ENCODE measurements at places on chromosomes 6 and 20.
A peak's percentile ranks its signal among the peaks of the same experiment; 100 is the strongest.

DNA sequence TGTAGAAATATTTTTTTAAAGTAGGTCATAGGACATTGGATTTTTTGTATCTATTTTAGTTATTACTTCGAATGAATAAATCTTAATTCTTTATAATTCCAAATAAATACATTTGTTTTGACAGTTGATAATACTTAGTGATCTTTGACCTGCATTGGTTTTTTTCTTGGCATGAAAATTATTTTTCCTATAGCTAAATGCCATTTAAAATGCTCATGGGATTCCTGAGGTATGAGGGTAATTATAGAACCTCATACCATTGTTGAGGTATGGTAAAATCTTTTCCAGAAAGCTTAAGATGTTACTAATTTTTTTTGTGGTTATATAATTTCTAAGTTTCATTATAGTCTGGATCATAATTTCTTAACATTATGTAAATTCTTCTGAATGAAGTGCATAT lies 8.3 kb downstream of the PM20D2 start:
- H3K36me3 ChIP-seq = peaks cover 87% of the 10 kb centered on the region
- H3K27me3 ChIP-seq = no peaks in the 10 kb centered on the region
- no peak for DNase-seq
- H3K4me3 ChIP-seq = no peak overlapping the region
- H3K4me1 ChIP-seq = no peaks in the 10 kb centered on the region

GRCh38 chr20:34511891-34512265 lies 4.3 kb upstream of the DYNLRB1 start:
- H3K4me3 ChIP-seq = no peak overlapping the region
- peaks cover 47% of the 10 kb centered on the region for H3K36me3 ChIP-seq
- H3K27me3 ChIP-seq = no peaks in the 10 kb centered on the region
- no peak overlapping the region for H3K27ac ChIP-seq

DNA sequence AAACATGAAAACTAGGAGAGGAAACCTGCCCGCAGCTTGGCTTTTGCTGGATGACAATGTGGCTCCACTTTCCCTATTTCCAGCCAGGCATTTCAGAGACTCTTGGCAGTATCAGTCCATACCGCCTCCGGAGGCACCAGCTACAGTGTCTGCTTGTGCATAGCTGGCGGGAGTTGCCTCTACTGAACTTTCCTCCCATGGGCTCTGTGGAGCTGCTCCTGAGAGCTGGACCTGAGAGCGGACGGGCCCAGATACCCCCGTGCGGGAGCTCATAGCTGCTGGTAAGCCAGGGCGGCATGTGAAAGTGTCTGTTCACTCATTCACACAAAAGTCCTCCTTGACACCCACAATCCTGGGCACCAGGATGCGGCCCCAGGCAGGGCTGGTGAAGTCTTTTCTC lies 130.3 kb upstream of the PMEPA1 start:
- no peak for DNase-seq
- no peak overlapping the region for H3K4me3 ChIP-seq
- H3K27me3 ChIP-seq = no peaks in the 10 kb centered on the region
- H3K27ac ChIP-seq = no peak overlapping the region

GRCh38 chr6:146420255-146420654 lies 123.4 kb upstream of the RAB32 start:
- DNase-seq = no peak
- H3K4me3 ChIP-seq = no peak overlapping the region
- H3K27ac ChIP-seq = no peak overlapping the region
- no peaks in the 10 kb centered on the region for H3K27me3 ChIP-seq
- no peaks in the 10 kb centered on the region for H3K4me1 ChIP-seq
- no peaks in the 10 kb centered on the region for H3K36me3 ChIP-seq

DNA sequence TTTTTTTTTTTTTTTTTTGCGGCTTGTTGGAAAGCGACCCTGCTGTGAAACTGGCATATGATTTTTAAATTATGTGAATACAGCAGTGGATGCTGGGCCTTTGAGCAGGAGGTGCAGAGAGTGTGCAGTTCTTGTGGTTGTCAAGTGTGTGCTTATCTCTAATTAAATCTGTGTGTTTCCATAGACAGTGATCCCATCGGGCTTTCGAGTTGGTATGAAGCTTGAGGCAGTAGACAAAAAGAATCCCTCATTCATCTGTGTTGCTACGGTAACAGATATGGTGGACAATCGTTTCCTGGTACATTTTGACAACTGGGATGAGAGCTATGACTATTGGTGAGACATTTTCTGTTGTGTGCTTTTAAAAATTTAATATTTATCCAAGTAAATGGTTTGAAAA lies 52.4 kb downstream of the L3MBTL3 start:
- no peak for DNase-seq
- H3K27ac ChIP-seq = no peak overlapping the region
- H3K36me3 ChIP-seq = peaks cover 28% of the 10 kb centered on the region

GRCh38 chr20:63023071-63023935 lies 16.5 kb upstream of the BHLHE23 start:
- no peak overlapping the region for H3K27ac ChIP-seq
- no peak overlapping the region for H3K4me3 ChIP-seq
- peak; percentile 82 for DNase-seq
- H3K27me3 ChIP-seq = peaks cover 95% of the 10 kb centered on the region
- no peaks in the 10 kb centered on the region for H3K36me3 ChIP-seq

GRCh38 chr20:20368418-20369249 lies 730 bp downstream of the INSM1 start:
- H3K4me3 ChIP-seq = no peak overlapping the region
- DNase-seq = no peak
- H3K4me1 ChIP-seq = no peaks in the 10 kb centered on the region
- H3K27ac ChIP-seq = no peak overlapping the region
- H3K27me3 ChIP-seq = peaks cover 87% of the 10 kb centered on the region

GRCh38 chr6:72533606-72534005 lies 88.3 kb upstream of the KCNQ5 start:
- no peaks in the 10 kb centered on the region for H3K27me3 ChIP-seq
- DNase-seq = no peak
- no peak overlapping the region for H3K27ac ChIP-seq
- no peaks in the 10 kb centered on the region for H3K36me3 ChIP-seq
- H3K4me1 ChIP-seq = peaks cover 13% of the 10 kb centered on the region
- H3K4me3 ChIP-seq = no peak overlapping the region

DNA sequence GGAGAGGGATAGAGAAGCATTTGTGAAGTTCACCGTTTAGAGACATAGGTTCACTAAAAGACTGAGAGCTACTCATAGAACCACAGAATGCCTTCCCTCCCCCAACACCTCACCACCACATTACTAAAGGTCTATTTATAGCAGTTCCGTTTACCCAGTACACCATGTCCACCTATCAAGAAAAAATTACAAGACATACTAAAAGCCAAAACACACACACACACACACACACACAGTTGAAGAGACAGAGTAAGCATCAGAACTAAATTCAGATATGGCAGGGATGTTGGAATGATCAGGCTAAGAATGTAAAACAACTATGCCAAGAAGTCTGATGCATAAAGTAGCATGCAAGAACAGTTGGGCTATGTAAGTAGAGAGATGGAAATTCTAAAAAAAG lies 52.3 kb downstream of the SLC22A3 start:
- no peak overlapping the region for H3K27ac ChIP-seq
- no peaks in the 10 kb centered on the region for H3K36me3 ChIP-seq
- H3K27me3 ChIP-seq = no peaks in the 10 kb centered on the region
- peaks cover 9% of the 10 kb centered on the region for H3K4me1 ChIP-seq

DNA sequence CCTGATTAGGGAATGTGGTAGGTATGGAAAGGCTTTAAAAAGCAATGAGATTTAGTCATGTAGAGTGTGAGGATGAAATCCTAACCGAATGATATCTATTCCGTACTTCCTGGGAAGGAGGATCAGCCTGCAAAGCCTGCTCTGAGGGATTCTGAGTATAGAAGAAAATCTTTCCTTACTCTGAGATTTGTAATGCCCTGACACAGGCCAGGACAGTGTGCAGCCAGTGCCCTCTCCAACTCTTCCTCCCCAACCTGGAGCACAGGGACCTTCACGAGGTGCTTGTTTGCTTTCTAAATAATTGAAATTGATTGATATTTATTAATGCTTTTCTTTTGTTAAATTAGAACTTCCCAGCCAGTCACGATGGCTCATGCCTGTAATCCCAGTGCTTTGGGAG lies 131.6 kb downstream of the ADGRG6 start:
- no peak overlapping the region for H3K4me3 ChIP-seq
- no peak for DNase-seq
- no peaks in the 10 kb centered on the region for H3K27me3 ChIP-seq
- no peak overlapping the region for H3K27ac ChIP-seq
- H3K36me3 ChIP-seq = peaks cover 37% of the 10 kb centered on the region

GRCh38 chr6:157542414-157543160 lies 161.6 kb downstream of the ZDHHC14 start:
- H3K27me3 ChIP-seq = no peaks in the 10 kb centered on the region
- no peak overlapping the region for H3K27ac ChIP-seq
- no peak overlapping the region for H3K4me3 ChIP-seq

DNA sequence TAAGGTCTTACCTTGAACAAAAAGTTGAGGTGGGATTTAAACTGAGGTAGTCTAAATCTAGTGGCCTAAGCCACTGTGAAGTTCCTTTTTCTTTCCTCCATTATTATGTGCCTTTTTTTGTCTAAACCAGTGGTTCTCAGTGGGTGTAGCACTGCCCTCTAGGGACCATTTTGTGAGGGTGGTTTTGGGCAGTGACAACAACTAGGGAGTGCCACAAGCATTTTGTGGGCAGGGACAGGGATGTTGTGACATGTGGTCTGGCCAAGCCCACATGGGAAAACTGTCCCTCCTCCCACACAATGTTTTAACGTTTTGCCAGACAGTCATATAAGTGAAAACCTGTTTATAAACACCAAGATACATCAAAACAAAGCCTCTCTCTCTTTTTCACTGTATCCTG lies 899.4 kb upstream of the FLRT3 start:
- no peak for DNase-seq
- no peaks in the 10 kb centered on the region for H3K27me3 ChIP-seq
- no peaks in the 10 kb centered on the region for H3K36me3 ChIP-seq
- no peak overlapping the region for H3K4me3 ChIP-seq

GRCh38 chr6:15336900-15337560 lies 91.2 kb downstream of the JARID2 start:
- no peak overlapping the region for H3K4me3 ChIP-seq
- H3K36me3 ChIP-seq = no peaks in the 10 kb centered on the region
- no peak overlapping the region for H3K27ac ChIP-seq
- DNase-seq = no peak

DNA sequence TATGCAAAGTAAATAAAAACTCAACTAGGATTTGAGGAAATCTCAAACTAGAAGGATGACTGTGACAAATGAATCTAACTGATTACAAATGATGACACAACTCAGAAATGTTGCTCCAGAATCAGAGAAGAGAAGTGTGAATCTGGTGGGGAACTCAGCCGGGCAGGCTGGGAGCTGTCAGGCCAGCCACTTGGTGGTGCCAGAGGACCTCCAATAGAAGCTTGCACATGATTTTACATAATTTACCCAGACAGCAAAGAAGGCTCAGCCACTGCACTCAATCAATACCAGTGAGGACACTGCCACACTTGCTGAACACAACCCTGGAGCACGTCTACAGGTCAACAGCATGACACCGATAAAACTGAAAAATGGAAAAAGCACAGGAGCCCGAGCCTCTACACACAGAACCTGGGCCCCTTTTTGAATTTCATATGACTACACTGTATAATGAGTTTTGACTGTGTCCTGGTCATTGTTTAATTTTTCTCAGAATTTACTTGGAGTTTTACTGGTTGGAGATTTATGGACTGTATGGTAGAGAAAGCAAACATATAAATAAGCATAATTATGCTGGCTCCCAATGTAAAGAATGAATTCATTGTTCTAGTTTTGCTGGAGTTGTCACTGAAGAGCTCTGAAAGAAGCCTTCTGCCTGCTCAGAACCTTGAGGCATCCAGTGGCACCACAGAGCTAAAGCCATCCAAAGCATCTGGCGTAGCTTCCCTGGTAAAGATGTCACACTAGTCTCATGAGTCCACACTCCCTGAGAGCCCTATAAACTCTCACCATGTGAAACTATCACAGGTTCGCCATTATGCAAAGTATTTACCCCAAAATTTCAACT lies 296.5 kb downstream of the THBS2 start:
- no peaks in the 10 kb centered on the region for H3K27me3 ChIP-seq
- no peak overlapping the region for H3K4me3 ChIP-seq
- no peak for DNase-seq
- no peak overlapping the region for H3K27ac ChIP-seq
- no peaks in the 10 kb centered on the region for H3K4me1 ChIP-seq
- H3K36me3 ChIP-seq = no peaks in the 10 kb centered on the region

DNA sequence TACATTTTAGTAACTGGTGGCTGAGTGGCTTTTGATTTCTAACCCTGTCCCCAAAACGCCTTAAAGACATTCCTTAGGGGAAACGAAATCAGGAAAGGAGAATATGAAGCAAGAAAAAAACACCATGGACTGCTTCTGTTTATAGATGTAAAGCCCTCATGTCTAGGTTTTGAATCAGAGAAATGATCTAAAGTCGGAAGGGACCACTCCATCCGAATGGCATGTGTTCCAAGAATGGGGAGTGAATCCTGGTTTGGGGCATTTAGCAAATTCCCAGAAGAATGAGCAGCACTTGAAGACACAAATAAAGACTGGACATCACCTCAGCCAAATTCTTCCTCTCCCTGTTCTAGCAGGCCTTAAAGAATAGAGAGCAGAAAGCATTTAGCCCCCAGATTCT lies 65.6 kb downstream of the CAP2 start:
- no peaks in the 10 kb centered on the region for H3K27me3 ChIP-seq
- no peaks in the 10 kb centered on the region for H3K4me1 ChIP-seq
- H3K4me3 ChIP-seq = no peak overlapping the region
- H3K27ac ChIP-seq = no peak overlapping the region
- no peak for DNase-seq

DNA sequence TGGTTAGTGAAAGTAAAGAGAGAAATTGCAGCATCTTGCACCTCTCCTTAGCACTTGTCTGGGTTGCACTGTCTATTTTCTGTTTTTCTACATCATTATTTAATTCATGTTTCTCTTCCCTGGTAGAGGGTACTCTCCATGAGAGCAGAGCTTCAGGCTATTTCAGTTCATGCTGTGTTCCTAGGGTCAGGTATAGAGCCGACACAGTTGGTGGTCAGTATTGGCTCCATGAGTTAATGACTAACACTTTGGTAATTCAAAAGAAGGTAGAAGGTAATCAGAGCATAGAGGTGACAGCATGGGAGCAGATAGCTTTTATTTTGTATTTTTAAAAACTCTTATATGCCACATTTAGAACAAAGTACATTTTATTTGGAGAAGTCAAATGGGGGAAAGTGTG lies 42.7 kb downstream of the RIMS1 start:
- no peaks in the 10 kb centered on the region for H3K36me3 ChIP-seq
- H3K27me3 ChIP-seq = peaks cover 49% of the 10 kb centered on the region
- no peaks in the 10 kb centered on the region for H3K4me1 ChIP-seq
- H3K27ac ChIP-seq = no peak overlapping the region
- DNase-seq = no peak
- H3K4me3 ChIP-seq = no peak overlapping the region

- H3K27ac ChIP-seq = peak overlapping the region; percentile 36
- H3K36me3 ChIP-seq = no peaks in the 10 kb centered on the region
- peaks cover 51% of the 10 kb centered on the region for H3K4me1 ChIP-seq
- no peaks in the 10 kb centered on the region for H3K27me3 ChIP-seq
Observed at GRCh38 chr20:53917145-53918019, 153.0 kb downstream of the BCAS1 start.

Measured in RWPE2 (cell line).